ENCODE measurements at places on chromosomes 3 and 15.

DNA sequence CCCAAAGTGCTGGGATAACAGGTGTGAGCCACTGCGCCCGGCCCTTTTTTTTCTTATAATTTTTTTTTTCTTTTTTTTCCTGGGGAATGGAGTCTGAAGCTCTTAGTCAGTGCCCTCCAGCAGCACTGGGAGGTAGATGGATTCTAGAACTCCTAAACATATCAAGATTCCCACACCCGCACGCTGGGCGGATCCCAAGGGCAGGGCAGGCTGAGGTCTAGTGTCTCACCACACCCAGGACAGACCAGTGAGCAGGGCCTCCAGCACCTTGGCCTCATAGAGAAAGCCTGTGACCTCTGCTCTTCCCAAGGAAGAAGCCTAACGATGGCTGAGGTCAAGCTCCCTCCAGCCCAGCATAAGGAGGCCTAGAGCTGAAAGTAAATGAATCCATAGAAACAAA lies 153.7 kb upstream of the MEF2A start:
- DNase-seq = no peak

DNA sequence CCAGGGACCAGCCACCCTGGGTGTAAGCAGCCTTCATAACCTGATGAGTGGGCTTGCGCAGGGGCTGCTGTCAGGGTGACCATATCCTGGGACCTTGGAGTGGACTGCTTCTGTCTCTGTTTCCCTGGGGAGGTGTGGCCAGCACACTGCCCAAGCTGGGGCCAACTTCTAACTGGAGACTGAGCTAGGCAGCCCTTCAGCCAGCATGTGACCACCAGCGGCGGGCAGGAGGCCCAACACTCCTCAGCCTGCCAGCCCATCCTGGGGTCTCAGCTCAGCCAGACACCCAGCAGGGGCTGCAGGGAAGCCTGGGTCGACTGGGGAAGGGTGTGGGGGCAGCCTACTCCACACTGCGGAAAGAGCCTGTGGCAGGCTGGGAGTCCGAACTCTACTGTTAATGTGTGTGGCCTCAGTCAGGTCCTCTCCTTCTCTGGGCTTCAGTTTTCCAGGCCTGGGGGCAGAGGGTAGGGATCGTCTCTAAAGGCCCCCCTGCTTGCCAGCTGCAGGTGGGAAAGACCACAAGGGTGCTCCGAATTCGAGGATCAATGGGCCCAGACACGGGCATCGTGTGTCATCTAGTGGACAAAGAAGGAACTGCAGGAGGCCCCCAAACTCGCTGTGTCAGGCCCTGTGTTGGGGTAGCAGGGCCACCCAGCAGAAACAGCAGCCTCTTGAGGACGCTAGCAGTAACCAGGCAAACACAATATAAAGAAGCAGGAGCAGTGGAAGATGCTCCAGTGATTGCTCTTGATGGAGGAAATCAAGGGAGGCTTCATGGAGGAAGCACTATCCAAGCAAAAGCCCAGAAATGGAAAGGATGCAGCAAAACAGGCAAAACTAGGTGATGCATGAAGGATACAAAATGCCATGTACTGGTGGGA lies 2.0 kb upstream of the SEMA3G start:
- DNase-seq = peak; percentile 56

GRCh38 chr3:14231998-14232501 lies 53.4 kb downstream of the LSM3 start:
- no peak for DNase-seq

GRCh38 chr15:48592221-48592731 lies 53.2 kb downstream of the FBN1 start:
- no peak for DNase-seq

GRCh38 chr3:69330891-69331400 lies 54.9 kb downstream of the FRMD4B start:
- no peak for DNase-seq

- no peak for DNase-seq
These were observed 2.3 kb downstream of the BBX start for GRCh38 chr3:107524841-107525643.

DNA sequence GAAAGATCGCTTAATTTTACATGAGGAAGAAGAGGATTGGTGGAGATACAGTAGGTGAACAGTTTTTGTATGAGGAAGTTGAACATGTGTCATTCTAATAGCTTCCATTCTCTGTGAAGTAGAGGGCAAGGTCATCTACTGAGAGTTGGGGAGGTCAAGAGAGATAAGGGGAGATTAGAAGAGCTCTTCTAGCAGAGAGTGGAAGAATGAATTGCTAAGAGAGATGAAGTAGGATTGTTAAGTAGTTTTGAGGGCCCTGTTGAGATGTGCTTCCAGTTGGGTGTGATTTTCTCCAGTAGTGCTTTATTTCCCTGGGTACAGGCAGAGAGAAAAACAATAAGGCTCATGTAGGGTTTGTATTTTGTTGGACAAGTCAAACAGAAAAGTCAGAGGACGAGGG lies 5.2 kb downstream of the OPA1 start:
- no peak for DNase-seq

GRCh38 chr3:127377801-127378655 lies 90.2 kb upstream of the PRR20G start:
- no peak for DNase-seq

DNA sequence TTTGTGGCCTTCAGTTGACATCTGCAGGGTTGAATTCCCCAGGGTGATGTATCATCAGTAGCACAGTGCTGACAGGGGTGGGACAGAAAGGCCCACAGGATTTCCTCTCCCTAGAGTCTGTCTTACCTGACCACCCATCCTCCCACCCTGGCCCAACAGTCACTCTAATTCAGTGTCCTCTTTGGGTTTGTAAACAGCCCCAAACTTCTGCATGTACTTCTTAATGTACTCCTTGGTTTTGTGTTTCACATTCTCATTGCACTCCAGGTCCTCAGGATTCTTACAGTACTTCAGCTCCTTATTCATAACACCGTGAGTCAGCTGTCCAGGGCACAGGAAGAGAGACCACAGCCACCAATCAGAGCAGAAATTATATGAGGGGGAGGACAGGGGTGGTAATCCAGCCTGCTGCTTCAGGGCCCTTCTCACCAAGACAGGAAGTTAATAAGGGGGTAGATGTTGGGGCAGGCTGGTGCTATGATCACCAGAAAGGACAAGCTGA lies 37.5 kb downstream of the NBEAL2 start:
- no peak for DNase-seq

DNA sequence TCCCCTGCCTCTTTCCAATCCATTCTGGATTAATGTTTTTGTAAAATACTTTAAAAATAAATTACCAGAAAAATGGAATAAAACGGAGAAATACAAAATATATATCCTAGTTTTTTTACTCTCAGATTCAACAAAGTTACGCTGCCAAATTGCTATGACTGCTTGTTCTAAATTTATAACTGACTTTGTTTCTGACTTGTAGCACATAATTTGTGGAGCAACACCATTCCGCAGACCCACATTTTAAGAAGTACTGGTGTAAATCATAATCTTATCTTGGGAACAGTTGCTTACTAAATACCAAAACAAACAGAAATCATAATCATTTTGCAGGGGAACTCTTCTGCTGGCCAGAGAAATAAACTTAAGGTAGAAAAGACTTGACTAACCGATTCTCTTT lies 339.4 kb upstream of the CBLB start:
- no peak for DNase-seq

GRCh38 chr3:117035745-117036144 lies 326.2 kb downstream of the TUSC7 start:
- DNase-seq = no peak

- no peak for DNase-seq
These were observed 220.4 kb upstream of the MDFIC2 start for GRCh38 chr3:70532806-70533205.

- no peak for DNase-seq
These were observed 129.7 kb upstream of the TPM1 start for GRCh38 chr15:62912808-62913207.

GRCh38 chr15:51809457-51809856 lies 20.0 kb upstream of the TMOD3 start:
- no peak for DNase-seq

GRCh38 chr3:197733042-197733441 lies 3.7 kb downstream of the RUBCN start:
- DNase-seq = no peak

GRCh38 chr3:32336113-32336498 lies 55.5 kb upstream of the CMTM7 start:
- DNase-seq = no peak

DNA sequence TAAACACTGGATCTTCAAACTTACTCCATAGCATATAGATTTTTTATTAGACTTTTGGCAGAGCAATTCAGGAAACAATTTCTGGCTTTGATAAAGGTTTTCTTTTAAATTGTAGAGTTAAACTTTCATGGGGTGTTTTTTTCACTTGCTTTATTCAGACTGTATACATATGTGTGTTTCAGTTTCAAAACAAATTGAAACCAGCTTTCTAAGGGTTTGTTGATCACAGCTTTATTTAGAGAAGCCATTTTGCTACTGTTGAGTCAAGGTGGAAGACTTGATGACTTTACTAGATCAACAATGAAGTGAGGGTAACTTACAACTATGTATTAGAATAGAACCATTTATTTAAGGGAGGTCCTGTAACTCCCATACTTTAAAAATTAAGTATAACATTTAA lies 6.2 kb downstream of the UBE2E1 start:
- no peak for DNase-seq

- DNase-seq = no peak
These were observed 86.1 kb upstream of the SPATA12 start for GRCh38 chr3:56974247-56974930.

- no peak for DNase-seq
These were observed 29.6 kb downstream of the GALK2 start for GRCh38 chr15:49199666-49200065.

DNA sequence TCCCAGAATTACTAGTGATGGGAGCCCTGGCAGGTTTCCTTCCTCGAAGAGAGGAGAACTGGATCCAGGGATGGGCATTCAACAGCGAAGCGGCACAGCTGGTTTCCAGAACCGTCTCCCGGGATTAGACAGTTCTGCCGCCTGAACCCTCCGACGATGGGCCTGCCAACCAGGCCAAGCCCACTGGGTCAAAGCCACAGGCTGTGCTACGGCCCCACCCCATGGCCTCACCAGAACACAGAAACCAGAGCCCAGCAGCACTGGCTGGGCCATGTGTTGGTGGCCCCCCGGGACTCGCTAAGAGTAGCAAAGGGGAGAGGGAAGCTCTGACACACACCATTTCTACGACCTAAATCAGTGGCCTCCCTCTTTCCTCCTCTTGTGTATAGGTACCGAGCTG lies 2.2 kb downstream of the C15orf62 start:
- DNase-seq = no peak

- DNase-seq = no peak
These were observed 14.6 kb upstream of the CORO2B start for GRCh38 chr15:68564173-68564572.

- no peak for DNase-seq
These were observed 6.7 kb upstream of the SRP14 start for GRCh38 chr15:40045572-40046217.

DNA sequence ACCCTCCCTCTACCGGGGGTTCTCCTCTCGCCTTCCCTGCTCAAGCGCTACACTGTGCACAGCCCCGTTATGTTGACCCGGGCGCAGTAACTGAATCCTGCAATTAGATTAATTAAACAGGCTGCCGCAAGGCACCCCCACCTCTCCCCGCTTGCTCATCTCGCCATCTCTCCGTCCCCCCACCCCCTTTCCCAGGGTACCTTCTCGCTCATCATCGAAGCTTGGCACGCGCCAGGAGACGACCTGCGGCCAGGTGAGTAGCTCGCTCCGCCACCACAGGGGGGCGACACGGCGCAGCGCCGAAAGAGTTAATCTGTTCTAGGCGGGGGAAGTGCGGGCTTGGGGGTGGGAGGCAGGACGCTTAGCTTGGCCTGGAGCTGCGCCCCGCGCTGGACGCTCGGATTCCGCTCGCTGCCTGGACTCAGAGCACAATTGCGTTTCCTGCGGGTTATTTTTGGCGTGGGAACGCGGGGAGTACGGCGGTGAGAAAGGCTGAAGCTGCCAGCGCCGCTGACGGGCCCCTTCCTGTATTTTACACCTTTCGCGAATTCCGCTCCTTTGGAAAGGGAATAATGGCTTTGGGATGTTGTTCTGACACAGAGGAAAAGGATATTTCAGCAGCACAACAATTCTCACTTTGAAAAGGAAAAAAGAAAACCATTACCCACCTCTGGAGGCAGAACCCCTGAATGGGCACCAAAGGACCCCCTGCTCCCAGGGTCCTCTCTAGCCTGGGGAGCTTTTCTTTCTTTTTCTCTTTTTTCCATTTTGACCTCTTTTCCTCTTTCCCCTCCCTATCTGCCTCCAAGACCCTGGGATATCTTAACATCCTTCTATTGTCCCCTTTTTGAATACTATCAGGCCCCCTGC lies 1.5 kb downstream of the DLL4 start:
- no peak for DNase-seq

- no peak for DNase-seq
These were observed at the start of gene GADL1 for GRCh38 chr3:30894521-30895251. Gene GADL1, minus strand, starts transcription at chr3:30894661. Its CDS starts 47 bp downstream, at chr3:30894614.

DNA sequence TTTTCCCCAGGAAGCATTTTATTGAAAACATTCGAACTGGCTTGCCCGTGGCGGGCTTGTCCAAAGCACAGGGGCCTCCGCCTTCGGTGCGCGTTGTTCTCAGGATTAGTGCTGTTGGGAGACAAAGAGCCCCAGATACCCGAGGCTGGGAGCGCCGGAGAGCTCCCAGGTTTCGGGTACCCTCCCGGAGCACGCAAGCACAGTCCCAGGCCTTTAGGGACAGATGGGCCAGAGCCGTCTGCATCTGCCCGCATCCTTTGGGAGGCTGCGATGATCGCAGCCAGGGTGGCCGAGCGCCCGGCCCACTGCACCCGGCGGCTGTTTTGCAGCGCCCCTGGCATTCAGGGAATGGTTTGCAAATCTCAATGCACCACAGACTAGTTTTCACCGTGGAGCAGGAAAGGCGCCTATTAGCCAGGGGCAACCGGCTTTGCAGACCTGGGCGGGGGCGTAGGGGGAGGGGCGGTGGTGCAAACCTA lies 5.0 kb upstream of the FEZF2 start:
- DNase-seq = no peak

GRCh38 chr15:91889111-91889815 lies 35.8 kb downstream of the SLCO3A1 start:
- no peak for DNase-seq

DNA sequence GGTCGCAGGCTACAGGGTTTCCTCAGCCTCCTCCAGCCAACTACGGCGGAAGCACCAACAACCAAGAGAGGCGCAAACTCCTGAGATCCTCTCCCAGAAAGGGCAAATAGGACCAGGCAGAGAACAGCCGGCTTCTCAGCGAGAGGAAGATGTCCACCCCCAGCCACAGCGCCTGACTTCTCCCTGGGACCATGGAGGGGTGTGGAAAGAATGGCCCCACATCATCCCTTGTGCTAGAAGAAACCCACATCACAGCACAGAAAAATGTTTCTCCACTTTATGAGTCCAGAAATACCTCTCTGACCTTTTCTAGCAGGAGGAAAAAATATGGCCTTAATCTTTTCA lies 105.7 kb downstream of the XXYLT1 start:
- DNase-seq = no peak

GRCh38 chr3:10434144-10434937 lies 71.0 kb downstream of the ATP2B2 start:
- no peak for DNase-seq

DNA sequence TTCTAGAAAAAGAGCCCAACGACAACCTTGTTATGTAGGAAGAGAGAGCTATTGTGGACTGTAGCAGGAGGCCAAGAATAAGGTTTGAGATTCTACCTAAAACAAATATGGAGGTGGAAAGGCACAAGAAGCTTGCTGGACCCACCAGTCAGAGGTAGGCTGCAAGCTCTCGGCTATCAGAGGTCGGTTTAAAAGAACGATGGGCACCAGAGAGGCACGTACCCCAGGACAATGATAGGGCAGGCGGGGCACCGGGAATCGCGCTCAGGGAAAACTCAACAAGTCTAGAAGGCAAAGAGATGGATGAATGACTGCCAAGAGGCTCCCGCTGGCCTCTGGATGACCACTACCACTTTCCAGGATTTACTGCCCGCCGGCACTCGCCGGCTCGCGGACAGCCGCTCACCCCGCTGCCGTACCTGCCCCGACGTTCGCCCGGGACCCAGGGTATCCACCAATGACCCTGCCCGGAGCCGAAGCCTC lies 1.1 kb downstream of the HDGFL3 start:
- DNase-seq = no peak

Data from stimulated activated CD4-positive, alpha-beta T cell treated with anti-CD3 and anti-CD28 coated beads, Interleukin-1b, Interleukin-23, amount 100 ng/mL, for 1 hour (primary cell).